ENCODE measurements at places on chromosomes 1 and 21.
A peak's percentile ranks its signal among the peaks of the same experiment; 100 is the strongest.

- peak overlapping the region; percentile 96 for H3K27ac ChIP-seq
- no peak for DNase-seq
- H3K36me3 ChIP-seq: peaks cover 22% of the 10 kb centered on the region
These were observed 1.5 kb downstream of the CD2 start for GRCh38 chr1:116755681-116756080.

GRCh38 chr1:220533504-220534109, 5.7 kb downstream of the MARK1 start:
- peaks cover 9% of the 10 kb centered on the region for H3K4me1 ChIP-seq
- H3K27ac ChIP-seq: no peak overlapping the region
- no peaks in the 10 kb centered on the region for H3K36me3 ChIP-seq
- no peak for DNase-seq

- peaks cover 7% of the 10 kb centered on the region for H3K4me1 ChIP-seq
- H3K36me3 ChIP-seq: no peaks in the 10 kb centered on the region
- peak overlapping the region; percentile 21 for H3K4me3 ChIP-seq
- H3K27me3 ChIP-seq: peaks cover 49% of the 10 kb centered on the region
These were observed 16.8 kb upstream of the RIPK4 start for GRCh38 chr21:41783476-41784180.

DNA sequence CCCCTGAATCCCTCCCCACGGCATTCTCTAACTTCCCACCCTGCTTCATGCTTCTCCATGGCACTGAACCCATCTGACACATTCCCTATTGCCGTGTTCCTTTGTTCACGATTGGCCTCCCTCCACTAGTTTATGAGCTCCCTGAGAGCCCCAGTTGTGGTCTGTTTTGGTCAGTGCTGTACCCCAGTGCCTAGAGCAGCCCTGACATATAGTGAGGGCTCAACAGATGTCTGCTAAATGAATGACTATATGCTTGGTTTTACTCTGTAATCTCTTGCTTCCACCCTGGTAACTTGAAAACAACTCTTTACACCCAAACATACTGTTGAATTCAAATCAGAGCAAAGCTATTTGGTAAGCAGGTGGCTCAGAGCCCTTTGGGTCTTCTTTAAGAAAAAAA, 171.1 kb upstream of the EDN2 start:
- H3K4me1 ChIP-seq: peaks cover 23% of the 10 kb centered on the region
- H3K27me3 ChIP-seq: no peaks in the 10 kb centered on the region
- H3K4me3 ChIP-seq: no peak overlapping the region
- H3K27ac ChIP-seq: no peak overlapping the region
- DNase-seq: no peak

- H3K27me3 ChIP-seq: no peaks in the 10 kb centered on the region
- no peak overlapping the region for H3K27ac ChIP-seq
- H3K36me3 ChIP-seq: no peaks in the 10 kb centered on the region
- peaks cover 24% of the 10 kb centered on the region for H3K4me1 ChIP-seq
These were observed 115.6 kb upstream of the GUCA2B start for GRCh38 chr1:42037586-42037985.

DNA sequence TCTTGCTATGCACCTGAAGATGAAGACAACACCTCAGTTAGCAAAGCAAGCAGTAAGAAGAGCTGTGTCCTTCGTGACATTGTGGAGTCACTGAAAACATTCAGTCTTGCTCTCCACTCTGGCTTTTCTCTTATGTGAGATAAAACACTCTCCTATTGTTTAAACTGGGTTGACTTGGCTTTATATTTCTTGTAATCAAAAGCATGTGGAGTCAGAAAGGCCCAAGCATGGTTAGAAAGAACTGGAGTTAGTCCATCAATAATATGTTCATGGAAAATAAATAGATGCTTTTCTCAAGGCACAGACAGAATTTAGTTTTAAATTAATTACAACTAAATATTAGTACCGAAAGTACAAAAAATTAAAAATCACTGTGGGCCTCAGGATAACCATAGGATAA, 61.7 kb downstream of the UBE2U start:
- no peak overlapping the region for H3K4me3 ChIP-seq
- H3K27ac ChIP-seq: no peak overlapping the region
- DNase-seq: no peak
- peaks cover 28% of the 10 kb centered on the region for H3K27me3 ChIP-seq

DNA sequence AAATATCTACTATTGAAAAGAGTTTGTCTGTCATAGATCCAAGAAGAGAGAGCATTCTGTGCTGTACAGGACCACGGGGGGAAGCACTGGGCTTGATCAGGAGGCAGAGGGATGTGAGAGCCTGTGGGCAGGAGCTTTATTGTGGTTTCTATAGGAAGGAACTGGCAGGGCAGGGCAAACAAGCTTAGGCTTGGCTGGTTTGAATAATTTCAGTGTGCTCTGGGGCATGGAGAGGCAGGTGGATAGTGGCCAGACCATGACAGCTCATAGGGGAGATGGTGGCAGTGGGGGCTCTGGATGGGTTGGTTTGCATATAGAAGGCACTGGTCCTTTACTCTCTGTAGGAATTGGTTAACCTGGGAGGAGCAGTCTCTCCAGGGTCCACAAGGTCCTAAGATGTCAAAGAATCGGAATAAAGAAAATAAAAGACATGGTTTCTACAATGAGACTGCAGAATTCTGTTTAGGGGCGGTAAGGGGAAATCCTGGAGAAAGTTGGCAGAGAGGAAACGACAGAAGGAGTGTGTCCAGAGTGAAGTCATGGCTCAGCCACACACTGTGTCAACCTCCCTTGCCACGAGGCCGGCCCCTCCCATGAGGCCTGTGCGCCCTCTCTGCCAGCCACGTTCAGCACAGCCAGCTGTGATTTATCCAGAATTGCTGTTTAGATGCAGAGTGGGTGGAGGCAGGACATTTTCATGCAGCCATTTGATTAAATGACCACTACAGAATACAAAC, 81.7 kb upstream of the PGBD5 start:
- H3K36me3 ChIP-seq: no peaks in the 10 kb centered on the region
- H3K4me1 ChIP-seq: peaks cover 7% of the 10 kb centered on the region
- H3K27ac ChIP-seq: no peak overlapping the region
- no peak for DNase-seq
- H3K27me3 ChIP-seq: peaks cover 18% of the 10 kb centered on the region

GRCh38 chr1:64488862-64489261, 18.9 kb downstream of the CACHD1 start:
- no peak overlapping the region for H3K27ac ChIP-seq
- DNase-seq: no peak
- H3K4me1 ChIP-seq: peaks cover 7% of the 10 kb centered on the region
- no peak overlapping the region for H3K4me3 ChIP-seq
- H3K36me3 ChIP-seq: no peaks in the 10 kb centered on the region

- no peak overlapping the region for H3K4me3 ChIP-seq
- no peaks in the 10 kb centered on the region for H3K27me3 ChIP-seq
- H3K36me3 ChIP-seq: no peaks in the 10 kb centered on the region
- no peak overlapping the region for H3K27ac ChIP-seq
- DNase-seq: no peak
These were observed 16.5 kb downstream of the LSS start for GRCh38 chr21:46211786-46212720.

DNA sequence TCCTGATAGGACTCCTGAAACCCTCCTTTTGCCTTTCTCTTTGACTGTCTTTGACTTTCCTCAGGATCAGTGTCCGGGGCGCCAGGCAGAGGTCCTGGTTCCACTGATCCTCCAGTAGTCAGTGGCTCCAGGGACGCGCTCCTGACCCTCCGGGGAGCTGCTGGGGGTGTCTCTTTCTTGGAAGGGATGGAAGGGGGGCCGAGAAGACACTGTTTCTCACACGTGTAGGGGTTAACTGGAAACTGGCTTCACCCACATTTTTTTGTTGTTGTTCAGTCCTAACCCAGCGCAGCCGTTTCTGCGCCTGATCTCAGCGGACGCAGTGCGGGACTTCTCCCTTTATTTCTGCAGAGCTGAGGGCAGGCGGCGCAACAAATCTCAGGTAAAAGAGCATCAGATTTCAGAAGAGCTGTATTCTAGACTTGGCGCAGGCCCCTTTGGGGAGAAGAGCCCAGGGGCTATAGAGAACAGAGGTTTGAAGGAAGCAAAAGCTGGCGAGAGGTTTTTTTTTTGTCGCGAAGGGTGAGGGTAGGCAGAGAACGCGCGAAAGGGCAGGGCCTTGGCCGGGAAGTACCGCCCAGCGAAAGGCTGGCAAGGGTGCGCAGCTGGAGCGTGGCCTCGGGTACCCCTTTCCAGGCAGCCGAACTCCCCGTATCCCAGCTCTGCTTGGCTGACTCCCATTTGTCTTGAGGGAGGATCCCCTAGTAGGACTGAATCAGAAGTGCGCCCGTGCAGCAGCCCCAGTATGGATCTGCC, 4.3 kb upstream of the LHX9 start:
- H3K4me1 ChIP-seq: peaks cover 93% of the 10 kb centered on the region
- H3K4me3 ChIP-seq: peak overlapping the region; percentile 57
- no peak for DNase-seq
- no peak overlapping the region for H3K27ac ChIP-seq

GRCh38 chr1:198352975-198353695, 187.3 kb downstream of the ATP6V1G3 start:
- no peak for DNase-seq
- no peak overlapping the region for H3K4me3 ChIP-seq
- H3K27ac ChIP-seq: no peak overlapping the region
- H3K4me1 ChIP-seq: no peaks in the 10 kb centered on the region

- H3K4me1 ChIP-seq: no peaks in the 10 kb centered on the region
- H3K27me3 ChIP-seq: peaks cover 4% of the 10 kb centered on the region
- no peak overlapping the region for H3K27ac ChIP-seq
These were observed 64.4 kb downstream of the HSPA13 start for GRCh38 chr21:14318578-14318977.

GRCh38 chr1:23394181-23394580, 24.5 kb upstream of the ZNF436 start:
- H3K4me1 ChIP-seq: no peaks in the 10 kb centered on the region
- no peaks in the 10 kb centered on the region for H3K27me3 ChIP-seq
- H3K27ac ChIP-seq: no peak overlapping the region
- no peak overlapping the region for H3K4me3 ChIP-seq

GRCh38 chr1:154342836-154343472, 17.6 kb downstream of the ATP8B2 start:
- H3K27ac ChIP-seq: peak overlapping the region; percentile 97
- peaks cover 99% of the 10 kb centered on the region for H3K4me1 ChIP-seq
- H3K4me3 ChIP-seq: peak overlapping the region; percentile 90
- H3K36me3 ChIP-seq: peaks cover 25% of the 10 kb centered on the region
- DNase-seq: peak; percentile 78

DNA sequence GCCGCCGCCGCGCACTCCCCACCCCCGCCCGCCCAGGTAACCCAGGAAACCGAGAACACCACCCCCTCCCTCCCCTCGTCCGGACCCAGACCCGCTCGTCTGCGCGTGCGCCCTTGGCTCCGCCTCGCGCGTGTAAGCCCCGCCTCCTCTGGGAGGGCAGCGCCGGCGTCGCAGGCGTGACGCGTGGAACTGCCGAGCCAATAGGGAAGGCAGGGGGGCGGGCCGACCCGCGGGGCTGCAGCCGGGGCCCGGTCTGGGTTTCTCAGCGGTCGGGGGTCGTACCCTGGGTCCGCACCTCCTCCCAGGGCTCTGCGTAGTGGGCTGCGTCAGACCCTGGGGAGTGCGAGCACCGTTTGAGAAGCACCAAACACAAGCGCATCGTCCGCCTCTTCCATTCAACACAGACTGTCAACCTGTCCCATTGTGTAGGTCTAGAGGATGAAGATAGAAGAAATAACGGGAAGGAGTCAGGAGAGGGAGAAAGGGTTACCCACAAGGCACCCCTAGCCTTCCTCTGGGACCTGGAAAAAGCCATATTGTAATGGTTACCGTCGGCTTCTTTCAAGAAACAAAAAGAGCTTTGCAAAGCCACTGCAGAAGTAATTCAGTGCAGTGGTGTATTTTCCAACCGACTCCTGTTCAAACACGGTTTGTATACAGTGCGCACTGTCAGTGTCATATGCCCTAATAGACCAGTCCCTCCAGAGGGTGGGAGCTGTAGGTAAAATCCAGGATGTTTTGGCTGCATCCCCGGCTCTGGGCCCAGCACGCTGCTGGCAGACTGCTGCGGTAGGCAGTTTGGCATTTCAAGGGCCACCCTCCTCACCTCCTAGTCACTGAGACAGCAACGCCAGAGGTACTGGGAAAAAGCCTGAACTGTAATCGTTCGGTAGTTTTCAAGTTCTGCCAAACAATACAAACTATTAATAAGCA, 473 bp upstream of the LYST start:
- H3K4me3 ChIP-seq: peak overlapping the region; percentile 92
- peaks cover 21% of the 10 kb centered on the region for H3K4me1 ChIP-seq
- H3K27ac ChIP-seq: peak overlapping the region; percentile 94
- H3K36me3 ChIP-seq: no peaks in the 10 kb centered on the region
- H3K27me3 ChIP-seq: no peaks in the 10 kb centered on the region
- DNase-seq: peak; percentile 99

DNA sequence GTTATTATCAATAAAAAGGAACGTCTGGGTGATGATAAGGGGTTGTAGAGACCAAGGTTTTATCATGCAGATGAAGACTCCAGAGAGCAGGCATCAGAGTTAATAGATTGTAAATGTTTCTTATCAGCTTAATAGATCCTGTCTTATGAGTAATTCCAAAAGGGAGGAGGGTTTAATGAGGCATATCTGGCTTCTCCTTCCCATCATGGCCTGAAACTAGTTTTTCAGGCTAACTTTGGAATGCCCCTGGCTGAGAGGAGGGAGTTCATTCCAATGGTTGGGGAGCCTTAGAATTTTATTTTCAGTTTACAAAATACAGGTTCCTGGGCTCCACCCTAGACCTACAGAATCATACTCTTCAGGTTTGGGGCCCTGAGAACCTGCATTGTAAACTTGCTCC, 13.5 kb downstream of the PLA2G2D start:
- H3K27me3 ChIP-seq: peaks cover 6% of the 10 kb centered on the region
- H3K36me3 ChIP-seq: no peaks in the 10 kb centered on the region
- H3K27ac ChIP-seq: no peak overlapping the region
- H3K4me3 ChIP-seq: no peak overlapping the region
- peaks cover 2% of the 10 kb centered on the region for H3K4me1 ChIP-seq

DNA sequence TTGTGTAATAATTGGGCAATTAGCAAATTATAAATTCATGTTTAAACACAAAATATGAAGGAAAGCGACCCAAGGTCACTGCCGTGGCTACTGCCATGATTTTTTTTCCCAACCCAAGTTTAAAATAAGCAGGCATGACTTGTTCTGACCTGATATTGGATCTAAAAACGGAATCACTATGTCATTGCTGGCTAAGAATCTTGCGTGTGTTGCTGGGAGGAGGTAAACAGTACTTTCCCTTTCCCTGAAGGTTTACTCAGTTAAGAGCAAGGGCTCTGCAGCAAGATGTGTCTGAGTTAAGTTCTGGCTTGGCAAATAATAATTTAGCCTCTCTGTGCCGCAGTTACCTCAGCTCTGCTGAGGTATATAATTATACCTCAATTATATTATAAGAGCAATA, 125.7 kb upstream of the L1TD1 start:
- peaks cover 4% of the 10 kb centered on the region for H3K36me3 ChIP-seq
- no peaks in the 10 kb centered on the region for H3K4me1 ChIP-seq
- no peak overlapping the region for H3K4me3 ChIP-seq
- no peak for DNase-seq

DNA sequence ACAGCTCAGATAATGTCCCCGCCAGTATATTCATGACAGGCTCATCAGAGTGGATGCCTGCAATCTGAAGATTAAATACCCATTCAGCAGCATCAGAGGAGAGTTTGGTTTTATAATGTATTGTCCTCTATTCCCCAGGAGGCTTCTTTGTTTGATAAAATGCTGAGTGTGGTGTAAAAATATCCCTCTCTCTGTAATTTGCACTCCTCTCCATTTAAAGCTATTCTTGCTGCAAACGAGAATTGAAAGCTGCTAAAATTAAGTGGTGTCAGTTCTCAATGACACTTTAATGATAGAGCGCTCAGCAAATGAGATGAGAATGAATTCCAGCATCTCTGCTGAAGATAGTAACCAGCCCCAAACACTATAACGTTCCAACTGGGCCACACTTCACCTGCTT, 205.7 kb upstream of the RRP15 start:
- no peaks in the 10 kb centered on the region for H3K4me1 ChIP-seq
- no peak overlapping the region for H3K27ac ChIP-seq
- H3K27me3 ChIP-seq: no peaks in the 10 kb centered on the region
- no peak for DNase-seq
- H3K36me3 ChIP-seq: no peaks in the 10 kb centered on the region

All from naive thymus-derived CD8-positive, alpha-beta T cell (primary cell).